ENCODE measurements at places on chromosomes 12 and 14. TPM values are rescaled to one million over a fixed set of nuclear protein-coding genes. Genes with fewer than 3 reads are reported as not detected.

Gene CLEC1A
- 8.5 TPM for total RNA-seq

Gene KLRG1
- total RNA-seq: 33.5 TPM

Gene WSCD2
- total RNA-seq: 0.60 TPM

Gene PPP1R36
- total RNA-seq: 0.30 TPM

Gene RNASE1
- total RNA-seq: 438 TPM

DNA sequence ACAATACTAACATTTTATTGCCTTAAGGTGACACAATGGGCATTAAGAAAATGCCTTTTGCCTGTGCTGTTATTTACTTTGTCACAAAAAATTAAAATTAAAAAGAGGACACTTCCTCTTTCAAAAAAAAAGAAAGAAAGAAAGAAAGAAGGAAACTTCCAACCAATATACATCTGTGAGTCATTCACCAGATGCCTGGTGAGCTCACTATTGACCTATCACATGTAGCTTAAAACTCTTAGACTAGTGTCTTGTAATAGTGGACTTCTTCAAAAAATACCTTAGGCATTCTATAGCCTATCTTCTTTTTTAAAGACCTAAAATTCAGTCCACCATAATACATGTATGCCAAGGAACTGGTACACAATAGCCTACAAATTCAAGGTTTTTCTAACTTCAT lies 4.9 kb upstream of the SOX5 start:
- H3K4me3 ChIP-seq: no peak overlapping the region
- no peak for DNase-seq
- H3K4me1 ChIP-seq: no peaks in the 10 kb centered on the region

- no peak for DNase-seq
- H3K36me3 ChIP-seq: peaks cover 15% of the 10 kb centered on the region
- no peak overlapping the region for H3K27ac ChIP-seq
These were observed 74.9 kb downstream of the PCNX1 start for GRCh38 chr14:70982200-70982599.

GRCh38 chr14:50619569-50620141 lies 48.5 kb downstream of the SAV1 start:
- no peak overlapping the region for H3K27ac ChIP-seq
- H3K36me3 ChIP-seq: no peaks in the 10 kb centered on the region
- no peak overlapping the region for H3K4me3 ChIP-seq
- no peak for DNase-seq
- H3K4me1 ChIP-seq: no peaks in the 10 kb centered on the region
- H3K27me3 ChIP-seq: no peaks in the 10 kb centered on the region

DNA sequence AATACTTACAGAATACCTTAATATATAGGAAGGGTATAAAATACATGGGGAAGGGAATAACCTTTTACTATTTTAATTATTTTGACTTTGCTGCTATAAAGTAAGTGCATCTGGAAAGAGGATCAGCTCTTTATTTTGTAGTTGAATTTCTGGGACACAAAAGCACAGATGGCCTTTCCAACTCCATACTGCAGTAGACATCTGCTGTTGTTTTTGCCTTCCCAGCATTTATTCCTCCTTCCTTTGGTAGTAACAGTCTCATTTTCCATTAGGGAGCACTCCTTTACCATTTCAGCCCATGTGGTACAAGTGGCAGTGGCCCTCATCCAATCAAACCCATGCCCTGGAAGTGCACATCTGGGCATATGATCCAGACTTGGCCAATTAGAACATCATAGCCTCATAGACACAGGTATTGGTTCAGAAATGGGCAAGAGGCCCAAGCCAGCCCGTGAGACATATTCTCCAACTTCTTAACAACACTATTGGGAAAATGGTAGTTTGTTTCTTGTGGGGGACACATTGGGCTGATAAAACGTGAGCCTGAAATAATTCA lies 64.8 kb upstream of the YARS2 start:
- no peaks in the 10 kb centered on the region for H3K4me1 ChIP-seq
